ENCODE measurements at places on chromosomes 12 and 14.

DNA sequence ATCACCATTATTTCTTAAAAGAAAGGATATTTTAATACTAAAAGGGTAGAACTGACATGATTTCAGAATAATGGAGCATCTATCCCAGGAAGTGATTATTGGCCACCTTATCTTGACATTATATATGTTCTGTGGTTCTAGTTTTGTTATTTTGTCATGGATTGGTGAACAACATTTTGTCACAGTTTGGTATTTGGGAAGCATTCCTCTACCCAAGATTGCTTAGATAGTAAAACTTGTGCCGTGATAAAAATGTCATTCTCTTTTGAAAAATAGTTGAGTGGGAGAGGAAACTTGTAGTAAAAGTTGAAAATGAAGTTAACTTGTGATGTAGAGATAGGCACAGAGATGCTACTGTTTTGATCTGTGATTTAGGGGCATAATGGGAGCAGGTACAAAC is 65.7 kb downstream of the TMX1 start:
- no peak for DNase-seq

- no peak for DNase-seq
Observed at GRCh38 chr14:43166163-43166562, 1340.9 kb downstream of the FSCB start.

DNA sequence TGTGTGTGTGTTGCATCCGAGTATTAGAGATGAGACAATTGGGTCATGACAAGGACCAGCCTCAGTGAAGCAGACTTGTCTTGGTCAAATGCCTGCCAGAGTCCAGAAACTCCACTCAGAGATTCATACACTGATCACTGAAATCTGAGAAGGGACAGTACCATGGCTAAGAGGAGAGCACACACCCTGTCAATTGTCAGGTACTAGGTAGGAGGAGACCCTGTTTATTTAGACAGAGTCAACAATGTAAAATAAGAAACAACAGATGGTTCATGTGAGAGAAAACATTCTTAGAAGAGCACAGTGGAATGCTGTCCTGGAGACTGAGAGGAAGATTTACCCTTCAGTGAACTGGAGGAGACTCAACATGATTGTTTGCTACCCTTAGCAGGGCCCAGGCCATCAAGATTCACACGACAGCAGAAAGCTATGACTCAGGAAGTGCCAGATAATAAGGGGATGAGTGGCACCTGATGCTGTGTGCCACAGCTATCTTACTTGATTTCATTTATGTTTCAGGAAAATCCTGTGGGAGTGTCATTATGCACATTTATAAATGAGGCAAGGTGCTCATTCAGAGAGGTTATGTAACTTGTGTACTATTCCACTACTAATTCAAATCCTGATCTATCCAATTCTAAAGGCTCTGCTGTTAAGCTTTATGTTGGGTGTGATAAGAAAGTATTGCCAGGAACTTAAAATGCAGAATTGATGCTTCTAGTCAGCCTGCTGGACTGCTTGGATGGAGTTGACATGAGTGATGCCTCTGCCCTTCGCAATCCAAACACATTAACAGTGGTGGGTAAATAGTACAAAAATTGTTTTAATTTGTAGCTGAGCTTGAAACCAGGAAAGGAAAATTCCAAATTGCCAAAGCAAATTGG is 136.6 kb upstream of the NEDD1 start:
- no peak for DNase-seq

DNA sequence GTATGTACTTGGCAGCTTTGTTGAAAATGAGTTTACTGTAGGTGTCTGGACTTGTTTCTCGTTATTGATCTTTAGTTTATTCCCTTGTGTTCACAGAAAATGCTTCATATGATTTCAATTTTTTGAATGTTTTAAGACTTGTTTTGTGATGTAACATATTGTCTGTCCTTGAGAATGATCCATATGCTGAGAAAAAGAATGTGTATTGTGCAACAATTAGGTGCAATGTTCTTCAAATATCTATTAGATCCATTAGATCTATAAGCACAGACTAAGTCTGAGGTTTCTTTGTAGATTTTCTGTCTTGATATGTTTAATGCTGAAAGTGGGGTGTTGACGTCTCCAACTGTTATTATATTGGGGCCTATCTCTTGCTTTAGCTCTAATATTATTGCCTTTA is 879.6 kb upstream of the LRFN5 start:
- DNase-seq = no peak

GRCh38 chr14:106442857-106443256 is 916.5 kb downstream of the TMEM121 start:
- no peak for DNase-seq

- no peak for DNase-seq
Observed at GRCh38 chr12:29088611-29089219, 60.4 kb upstream of the FAR2 start.

DNA sequence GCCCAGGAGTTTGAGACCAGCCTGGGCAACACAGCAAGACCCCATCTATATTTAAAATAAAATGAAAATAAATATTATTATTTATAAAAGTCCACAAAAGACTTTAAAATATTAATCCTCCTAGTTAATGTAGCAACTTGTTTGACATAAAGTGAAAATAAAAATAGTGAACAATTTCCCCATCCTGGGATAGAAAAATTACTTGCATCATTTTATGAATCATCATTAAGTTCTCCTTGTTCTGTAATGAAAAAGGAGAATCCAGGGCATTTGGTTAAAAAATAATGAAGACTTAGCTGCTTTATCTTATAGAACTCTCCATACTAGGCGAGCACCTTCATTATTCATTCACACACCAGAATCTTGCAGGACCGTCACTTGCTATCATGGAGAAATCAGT is 66.1 kb downstream of the ELK3 start:
- no peak for DNase-seq

DNA sequence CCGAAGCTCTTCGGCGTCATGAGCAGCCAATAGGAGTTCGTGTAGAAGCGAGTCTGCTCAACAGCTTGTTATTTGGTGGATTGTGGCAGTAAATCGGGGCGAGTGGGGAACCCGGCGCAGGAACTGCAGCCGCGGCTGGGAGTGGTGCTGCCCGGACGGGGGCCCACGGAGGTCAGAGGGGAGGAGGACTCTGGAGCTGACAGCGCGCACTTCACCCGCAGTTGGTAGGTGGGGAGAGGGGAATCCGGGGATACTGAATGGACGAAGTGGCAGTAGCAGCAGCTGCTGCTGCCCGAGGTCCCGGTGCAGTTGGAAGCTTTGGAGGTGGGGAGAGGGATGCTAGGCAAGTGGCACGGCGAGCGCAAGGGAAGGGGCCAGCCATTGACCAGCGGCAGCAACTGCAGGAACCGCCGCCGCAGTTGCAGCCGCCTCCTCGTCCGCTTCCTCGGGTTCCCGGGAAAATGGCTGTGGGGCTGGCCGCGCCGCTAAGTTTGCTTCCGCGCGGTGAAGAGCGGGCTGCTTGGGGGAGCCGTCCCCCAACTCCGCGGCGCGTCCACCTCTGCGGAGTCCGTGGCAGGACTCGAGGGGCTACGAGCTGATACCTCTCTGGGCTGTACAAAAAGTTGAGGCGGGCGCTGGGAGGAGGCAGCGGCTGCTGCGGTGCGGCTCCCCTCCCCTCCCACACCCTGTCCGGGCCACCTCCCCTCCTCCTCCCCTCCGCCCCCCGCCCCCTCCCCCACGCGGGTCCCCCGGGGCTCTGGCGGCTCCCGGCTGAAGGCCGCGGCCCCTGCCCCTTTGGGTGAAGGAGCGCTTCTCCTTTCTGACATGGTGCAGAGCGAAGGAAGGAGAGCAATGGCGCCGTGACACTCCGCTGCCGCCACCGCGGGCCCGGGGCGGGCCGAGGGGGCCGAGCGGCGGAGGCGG is at the start of gene ARID4A:
ARID4A (plus strand) TSS at position 79 of the 924 bp plus-strand sequence. CDS start 1,300 bp downstream, outside the sequence.
- DNase-seq = peak; percentile 28

- DNase-seq = no peak
Observed at GRCh38 chr12:98064501-98064900, 450.9 kb upstream of the TMPO start.

DNA sequence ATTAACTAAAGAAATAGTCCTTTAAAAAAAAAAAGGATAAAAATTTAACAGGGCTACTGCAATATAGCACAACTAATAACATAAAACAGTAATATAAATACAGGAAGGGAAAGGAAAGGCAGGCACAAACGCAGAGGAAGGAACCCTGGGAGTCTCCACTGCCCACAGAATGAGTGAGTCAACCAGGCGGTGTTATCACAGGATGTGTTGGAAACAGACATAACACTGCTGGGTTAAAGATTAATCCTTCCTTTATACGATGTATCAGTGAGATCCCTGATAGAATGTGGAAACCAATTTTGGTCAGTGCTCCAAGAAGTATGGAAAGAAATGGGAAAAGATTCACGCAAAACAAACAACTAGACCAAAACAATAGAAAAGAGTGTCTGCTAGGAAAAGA is 47.9 kb downstream of the FGD6 start:
- no peak for DNase-seq

DNA sequence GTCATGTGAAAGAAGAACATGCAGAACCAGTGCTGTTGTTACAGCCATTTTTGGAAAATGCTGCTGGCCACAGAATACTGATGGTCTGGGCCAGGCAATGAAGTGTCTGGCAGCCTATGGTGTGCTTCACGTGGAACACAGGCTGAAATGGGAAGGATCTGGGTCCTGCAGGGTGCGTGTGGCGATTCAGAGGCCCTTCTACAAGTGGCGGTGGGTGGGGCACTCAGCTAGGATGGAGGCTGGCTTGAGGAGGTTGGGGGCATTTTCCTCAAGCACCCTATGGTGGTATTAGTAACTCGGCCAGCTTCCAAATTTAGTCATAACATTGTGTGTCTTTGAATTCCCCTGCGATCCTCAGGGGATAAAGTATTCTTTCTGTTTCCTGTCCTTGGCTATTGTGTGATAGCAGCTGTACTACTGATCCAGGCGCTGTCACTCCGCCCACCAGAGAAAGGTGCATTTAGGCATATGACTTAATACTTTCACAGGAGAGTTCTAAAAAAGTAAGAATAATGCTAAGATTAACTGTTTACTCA is 9.2 kb upstream of the RAD52 start:
- no peak for DNase-seq
